Mucosa of descending colon (tissue), 3 donors: ENCODE measurements at places on chromosomes 6 and 20. TPM values are rescaled to one million over a fixed set of nuclear protein-coding genes. Genes with fewer than 3 reads are reported as not detected.

Gene PTGIS
- 3.8 TPM for total RNA-seq

Gene CD93
- 24.2 TPM for total RNA-seq

DNA sequence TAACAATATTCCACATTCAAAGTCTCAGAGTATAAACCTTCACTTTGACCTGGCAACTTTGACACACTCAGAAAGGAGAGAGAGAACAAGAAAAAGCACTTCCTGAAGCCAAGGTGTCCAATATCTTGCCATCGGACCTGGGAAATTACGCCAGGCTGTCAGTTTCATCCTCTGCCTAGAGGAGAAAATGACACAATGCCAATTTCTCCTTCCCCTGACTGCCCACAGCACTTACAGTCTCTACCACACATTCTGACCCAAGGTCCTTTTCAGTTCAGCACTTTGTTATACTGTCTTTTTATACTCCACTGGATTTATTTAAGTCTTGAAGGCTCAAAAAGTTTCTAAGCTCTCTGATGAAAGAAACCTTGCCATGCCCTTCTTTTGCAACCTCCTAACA lies 250.4 kb downstream of the GMPR start:
- DNase-seq: no peak

GRCh38 chr20:537983-538382 lies 5.6 kb downstream of the CSNK2A1 start:
- DNase-seq: no peak

- DNase-seq: no peak
Observed at GRCh38 chr6:117018771-117019170, 141.7 kb downstream of the RFX6 start.

- DNase-seq: no peak
Observed at GRCh38 chr20:49284818-49285217, 7.0 kb upstream of the ZNFX1 start.

- no peak for DNase-seq
Observed at GRCh38 chr6:166987930-166988329, 11.3 kb upstream of the CEP43 start.

DNA sequence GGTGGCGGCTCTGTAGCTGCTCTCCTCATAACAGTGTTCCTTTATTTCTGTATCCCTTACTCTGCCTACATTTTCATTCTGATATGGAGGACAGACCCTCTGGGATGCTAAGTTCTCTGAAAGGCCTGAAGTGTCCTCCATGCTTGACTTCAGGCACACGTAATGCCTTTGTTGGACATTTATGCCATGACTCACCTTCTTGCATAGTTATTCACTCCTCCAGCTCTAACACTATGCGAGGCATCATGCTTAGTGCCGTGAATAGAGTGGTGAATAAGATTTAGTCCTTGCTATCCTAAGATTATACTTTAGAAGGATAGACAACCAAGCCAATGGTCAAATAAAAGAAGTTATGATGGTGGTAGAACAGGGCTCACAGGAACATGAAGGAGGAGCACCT lies 760.9 kb upstream of the FLRT3 start:
- DNase-seq: no peak

DNA sequence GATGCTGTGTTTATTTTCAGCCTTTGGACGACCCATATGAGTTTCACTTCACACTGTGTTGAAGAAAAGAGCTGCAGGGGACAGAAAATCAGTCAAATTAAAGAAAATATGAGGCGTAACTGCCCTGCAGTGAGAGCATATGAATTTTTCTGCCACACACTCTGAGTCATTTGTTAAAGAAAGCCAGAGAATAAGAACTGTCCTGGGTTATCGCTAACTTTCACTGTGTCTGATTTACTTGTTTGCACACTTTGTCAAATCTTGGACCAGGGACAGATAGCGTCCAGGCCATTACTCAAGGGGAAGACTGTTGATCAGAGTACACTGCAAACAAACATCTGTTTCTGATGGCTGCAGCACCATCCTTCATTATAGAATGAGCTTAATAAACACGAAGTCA lies 126.8 kb upstream of the AGPAT4 start:
- DNase-seq: no peak

GRCh38 chr6:43699564-43700186 lies 12.1 kb upstream of the MRPS18A start:
- peak; percentile 67 for DNase-seq

DNA sequence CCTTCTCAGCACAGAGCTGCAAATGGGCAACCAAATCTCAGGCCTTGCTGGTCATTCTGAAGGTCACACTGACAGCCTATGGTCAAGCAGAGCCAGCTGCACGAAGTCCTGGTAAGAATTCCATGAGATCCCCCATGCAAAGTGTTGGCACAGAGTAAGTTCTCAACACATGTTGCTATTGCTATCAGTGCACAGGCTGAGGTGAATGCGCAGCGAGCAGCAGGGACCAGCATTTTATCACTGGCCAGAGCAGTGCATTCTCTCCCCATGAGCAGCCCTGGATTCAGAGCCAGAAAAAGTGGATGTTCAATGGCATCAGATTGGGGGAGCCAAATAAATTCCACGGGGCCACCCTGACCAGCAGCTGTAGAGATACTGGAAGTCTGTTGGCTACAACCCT lies 44.1 kb upstream of the TOP1 start:
- no peak for DNase-seq

DNA sequence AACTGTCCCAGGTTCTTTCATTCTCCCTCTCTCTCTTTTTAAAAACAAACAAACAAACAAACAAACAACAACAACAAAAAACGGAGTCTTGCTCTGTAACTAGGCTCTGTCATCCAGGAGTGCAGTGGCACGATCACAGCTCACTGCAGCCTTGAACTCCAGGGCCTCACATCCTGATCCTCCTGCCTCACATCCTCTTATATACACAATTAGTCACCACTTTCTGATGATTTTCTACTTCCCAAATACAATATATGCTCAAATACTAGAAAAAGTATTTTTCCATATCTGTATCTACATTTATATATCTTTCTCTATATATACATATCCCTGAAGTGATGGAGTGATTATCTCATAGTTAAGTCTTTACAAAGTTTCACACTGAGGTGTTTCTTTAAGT lies 170.7 kb downstream of the EPHA7 start:
- no peak for DNase-seq

GRCh38 chr6:83152913-83153312 lies 40.2 kb downstream of the PGM3 start:
- DNase-seq: no peak

DNA sequence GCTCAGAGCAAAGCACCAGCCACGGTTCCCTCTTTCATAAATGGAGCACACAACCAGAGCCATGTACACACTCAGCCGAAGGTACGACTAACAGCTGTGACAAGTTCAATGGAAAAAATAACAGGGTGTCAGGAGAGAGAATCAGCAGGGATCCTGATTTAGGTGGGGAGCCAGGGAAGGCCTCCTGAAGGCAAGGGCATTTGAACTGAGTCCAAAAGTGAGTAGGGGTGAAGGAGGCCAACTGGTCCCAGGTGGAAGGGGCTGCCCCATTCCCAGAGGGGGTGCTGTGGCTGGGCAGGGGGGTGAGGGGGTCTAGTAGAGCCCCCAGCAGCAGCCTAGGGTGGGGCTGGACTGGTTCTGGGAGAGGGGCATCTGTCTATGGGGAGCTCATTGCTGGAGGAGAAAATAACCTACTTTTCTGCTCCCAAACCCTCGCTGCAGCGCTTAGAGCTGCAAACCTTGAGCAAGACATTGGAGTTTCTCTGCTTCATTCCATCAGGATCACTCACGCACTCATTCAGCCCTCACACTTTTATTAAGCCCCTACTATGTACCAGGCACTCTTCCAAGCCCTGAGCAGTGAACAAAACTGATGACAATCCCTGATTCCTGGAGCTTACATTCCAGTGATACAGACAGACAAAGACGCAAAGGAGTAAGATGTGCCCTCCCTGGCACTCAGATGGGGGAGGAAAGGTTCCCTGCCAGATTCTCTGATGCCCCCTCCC lies 113.5 kb downstream of the TOX2 start:
- no peak for DNase-seq

GRCh38 chr20:14556206-14556605 lies 218.8 kb upstream of the FLRT3 start:
- DNase-seq: no peak
